HS-5 (cell line): ENCODE measurements at places on chromosomes 2 and 18.

DNA sequence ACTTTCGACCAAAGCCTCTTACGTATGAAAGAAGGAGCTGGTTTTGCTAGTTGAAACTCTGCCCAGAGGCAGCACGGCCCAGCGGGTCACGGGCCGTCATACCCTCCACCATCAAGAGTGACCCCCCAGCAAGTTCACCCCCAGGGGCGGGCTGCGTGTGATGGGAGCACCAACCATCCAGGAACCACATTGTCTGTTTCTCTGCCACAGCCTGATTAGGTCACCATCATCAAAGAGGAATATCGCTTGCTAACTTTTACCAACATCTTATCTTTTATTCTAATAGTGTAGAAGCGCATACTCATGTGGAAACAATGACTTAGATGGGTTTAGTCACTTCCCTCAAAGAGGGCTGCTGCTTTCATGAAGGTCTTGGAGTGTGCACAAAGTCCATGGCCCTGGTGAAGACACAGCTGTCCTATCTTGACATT lies 116.6 kb upstream of the SMIM21 start:
- DNase-seq = no peak

DNA sequence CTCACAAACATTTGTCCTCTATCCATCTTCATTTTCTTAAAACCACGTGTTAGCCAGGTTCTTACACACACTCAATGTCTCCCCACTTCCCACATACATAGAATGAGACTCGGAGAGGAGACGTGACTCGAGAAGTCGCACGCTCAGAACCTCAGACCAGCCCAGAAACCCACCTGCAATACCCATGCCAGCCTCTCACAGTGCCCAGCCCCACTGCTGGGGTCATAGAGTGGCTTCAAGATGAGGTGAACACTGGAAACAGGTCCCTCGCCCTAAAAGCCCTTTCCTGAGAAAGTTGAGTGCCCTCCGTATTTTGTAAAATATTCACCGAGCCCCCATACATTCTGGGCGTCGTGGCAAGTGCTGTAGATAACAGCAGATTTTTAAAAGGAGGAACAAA lies 487.4 kb downstream of the EIPR1 start:
- no peak for DNase-seq

DNA sequence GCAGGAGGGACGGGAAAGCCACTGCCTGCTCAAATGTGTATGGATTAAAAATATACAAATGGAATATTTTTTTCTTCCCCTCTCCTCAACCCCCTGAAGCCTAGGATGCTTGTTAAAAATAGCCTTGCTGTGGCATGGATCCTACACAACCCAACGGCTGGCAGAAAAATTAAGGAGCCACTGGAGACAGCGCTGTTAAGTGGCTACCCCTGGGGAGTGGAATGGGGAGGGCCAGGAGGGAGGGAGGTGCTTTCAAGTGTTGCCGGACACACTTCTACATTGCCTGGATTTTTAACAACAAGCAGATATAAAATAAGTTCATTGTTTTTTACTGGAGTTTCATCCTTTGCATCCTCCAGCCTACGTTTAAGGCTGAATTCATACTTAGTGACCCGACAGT lies 66.6 kb downstream of the ZBTB7C start:
- no peak for DNase-seq

DNA sequence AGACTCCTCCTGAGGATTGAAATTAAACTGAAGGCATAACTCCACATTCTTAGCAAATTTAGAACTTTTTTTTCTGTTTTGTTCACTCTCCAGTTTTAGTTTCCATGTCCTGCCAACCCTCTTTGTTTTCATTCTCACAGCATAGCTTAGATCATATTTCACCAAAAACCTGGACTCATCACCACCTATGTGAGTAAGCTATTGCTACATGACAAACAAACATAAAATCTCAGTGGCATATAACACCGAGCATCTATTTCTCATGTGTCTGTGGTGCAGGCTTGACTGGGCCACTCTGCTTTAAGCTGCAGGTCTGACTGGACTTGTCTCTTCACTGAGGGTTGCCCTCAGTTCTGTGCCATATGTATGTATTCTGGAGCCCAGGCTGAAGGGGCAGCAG lies 385.2 kb downstream of the ARHGAP15 start:
- no peak for DNase-seq

GRCh38 chr2:136858656-136859055 lies 93.3 kb downstream of the THSD7B start:
- DNase-seq = no peak

GRCh38 chr2:181790716-181791649 lies 100.5 kb upstream of the ITPRID2 start:
- peak; percentile 99 for DNase-seq

DNA sequence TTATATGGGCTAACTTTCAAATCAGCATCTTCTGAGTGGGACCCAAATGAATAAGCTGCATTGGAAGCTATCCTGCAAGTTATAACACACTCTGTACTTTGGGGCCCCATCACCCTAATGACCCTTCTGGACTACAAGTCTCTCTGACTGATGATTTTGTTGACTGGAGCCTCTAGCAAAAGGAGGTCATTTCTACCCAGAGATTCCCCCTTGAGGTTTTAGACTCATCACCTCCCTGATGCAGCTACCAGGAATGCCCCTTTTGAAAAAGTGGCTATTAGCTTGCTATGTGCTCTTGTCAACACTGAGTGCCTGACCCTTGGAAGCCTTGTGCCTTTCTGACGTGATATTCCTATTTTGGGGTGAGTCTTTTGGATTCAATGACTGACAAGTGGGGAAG lies 54.5 kb upstream of the NEMP2 start:
- DNase-seq = no peak

- no peak for DNase-seq
Observed at GRCh38 chr2:212540341-212540740, 1.7 kb upstream of the ERBB4 start.

GRCh38 chr2:45855374-45855773 lies 203.9 kb downstream of the PRKCE start:
- no peak for DNase-seq

DNA sequence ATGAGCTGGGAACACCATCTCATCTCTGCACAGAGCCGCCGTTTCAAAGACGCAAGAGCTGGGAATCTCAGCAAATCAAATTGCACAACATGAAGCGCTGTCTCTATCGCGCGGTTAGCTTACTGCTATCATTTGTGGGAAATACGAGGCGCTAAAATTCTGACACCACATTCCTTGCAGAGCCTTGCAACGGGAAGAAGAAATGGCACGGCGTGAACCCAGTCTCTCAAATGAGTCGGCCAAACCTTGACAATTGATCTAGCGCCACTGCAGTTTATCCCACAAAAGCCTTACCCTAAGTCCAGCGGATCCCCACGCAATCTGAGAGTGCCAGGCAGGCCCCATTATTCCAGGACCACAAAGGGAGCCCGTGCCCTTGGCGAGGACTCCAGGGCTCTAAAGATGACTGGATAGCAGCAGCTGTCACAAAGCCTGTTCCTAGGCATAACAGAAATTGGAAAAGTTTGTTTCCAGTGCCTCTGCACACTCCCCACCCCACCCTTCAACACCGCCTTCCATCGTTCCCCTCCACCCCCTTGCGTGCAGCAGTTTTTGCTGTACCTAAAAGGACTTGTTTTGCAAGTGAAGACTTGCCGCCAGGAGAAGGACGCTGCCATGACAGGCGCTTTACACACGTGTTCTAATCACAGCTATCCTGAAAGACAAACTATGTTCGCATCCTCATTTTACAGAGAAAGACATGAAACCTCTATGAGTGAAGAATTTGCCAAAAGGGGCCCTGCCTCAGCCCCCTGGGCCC lies 252.4 kb downstream of the EIPR1 start:
- no peak for DNase-seq

DNA sequence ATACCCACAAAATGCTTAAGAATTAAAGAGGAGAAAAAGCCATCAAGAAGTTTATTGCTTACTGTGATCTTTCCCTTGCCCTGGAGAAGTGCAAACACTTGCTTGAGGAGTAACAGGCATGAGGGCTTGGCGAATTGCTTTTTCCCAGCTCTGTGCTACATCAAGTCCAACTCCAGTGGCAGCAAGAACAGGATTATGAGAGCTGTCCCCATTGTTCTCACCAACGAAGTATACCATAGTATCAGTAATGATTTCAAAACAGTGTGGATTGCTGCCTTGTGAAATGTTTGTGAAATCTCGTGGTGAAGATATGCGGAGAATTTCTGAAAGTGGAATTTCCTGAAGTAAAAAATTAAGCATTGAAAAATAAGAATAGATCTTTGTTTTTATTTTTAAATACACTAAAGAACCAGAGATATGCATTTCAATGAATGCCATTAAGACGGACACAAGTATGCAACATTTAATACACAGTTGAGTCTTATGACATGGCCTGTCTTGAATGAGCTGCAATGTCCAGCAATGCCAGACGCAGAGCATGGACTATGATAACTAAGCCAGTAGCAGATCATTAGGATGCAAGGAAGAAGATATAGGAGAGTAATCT lies 43.0 kb downstream of the NDUFAF7 start:
- DNase-seq = no peak

- DNase-seq = no peak
Observed at GRCh38 chr2:135997380-135997779, 12.0 kb upstream of the DARS1 start.

DNA sequence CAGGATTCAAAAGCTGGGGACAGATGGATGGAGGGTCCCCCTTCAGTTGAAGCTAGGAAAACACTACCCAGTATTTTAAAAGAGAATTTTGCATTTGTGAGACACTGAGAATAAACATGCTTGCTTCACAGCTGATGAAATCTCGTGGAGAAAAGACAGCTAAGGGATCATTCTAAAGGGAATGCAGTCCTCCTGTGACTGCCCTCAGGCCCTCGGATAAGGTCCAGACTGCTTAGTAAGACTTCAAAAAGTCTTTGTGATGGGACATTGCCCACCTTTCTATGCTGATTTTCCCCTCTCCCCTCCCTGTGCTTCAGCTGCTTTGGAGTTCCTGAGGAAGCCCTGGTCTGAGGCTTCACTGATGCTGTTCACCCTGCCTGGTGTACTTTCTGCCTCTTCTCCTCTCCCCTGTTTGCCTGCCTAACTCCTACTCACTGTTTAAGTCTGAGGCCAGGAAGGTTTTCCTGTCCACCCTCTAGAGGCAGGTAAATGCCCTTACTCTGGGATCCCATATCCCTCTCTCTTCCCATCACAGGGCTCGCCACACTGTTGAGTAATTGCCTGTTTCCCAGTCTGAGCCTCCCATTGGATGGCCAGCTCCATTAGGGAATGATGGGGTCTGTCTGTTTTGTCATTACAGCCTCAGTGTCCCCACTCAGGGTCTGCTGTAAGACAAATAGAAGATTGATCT lies 26.6 kb downstream of the POLE4 start:
- DNase-seq = no peak

DNA sequence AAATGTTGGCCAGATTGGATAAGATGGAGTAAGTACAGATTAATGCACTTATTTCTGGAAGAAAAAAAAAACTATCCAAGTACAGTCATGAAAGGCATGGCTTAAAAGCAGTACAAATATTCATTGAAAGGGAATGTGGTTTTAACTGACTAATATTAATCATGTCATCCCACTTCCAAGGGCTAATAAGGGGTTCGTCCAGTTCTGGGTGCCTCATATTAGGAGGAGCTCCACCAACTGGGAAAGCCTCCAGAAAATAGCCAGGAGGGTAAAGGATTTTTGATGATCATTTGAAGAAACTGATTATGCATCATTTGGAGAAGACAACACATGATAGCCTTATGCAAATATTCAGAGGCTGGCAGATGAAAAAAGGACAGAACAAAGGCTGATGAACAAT lies 115.2 kb upstream of the ARL5A start:
- no peak for DNase-seq

DNA sequence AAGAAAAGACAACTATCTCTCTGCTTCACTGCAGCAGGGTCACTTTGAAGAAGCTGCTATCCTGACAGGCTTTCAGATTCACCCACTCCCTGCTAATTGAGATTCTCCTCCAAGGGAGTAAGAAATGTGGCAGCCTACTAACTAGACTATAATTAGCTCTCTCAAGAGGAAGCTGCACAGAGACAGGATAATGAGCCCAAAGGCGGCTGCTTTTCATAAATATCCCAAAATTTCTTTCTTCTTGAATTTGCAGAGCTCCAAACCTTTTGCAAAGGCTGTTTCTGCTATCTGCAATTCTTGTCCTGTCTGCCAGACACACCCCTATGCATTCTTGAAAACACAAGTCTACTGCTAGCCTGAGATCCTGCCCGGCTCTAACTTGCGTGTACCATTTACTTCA lies 54.0 kb upstream of the RNU4ATAC start:
- no peak for DNase-seq

DNA sequence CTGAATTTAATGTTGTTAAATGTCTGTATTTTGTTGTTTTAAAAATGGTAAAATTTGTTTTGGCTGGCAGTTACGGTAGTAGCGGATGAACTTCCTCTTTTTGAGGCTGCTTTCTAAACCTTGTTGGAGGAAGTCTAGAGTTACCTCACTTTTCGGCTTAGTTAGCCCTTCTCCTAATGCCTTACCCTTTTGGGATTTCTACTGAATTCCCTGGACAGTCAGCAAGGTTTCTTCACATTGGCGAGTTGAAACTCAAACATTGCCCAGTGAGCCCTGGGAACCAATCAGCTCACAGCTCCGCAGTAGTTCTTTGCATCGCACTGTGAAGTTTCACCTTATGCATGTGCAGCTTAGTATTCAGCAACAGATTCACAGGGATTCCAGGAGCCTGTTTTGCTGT lies 55.2 kb downstream of the TMEM247 start:
- DNase-seq = no peak

DNA sequence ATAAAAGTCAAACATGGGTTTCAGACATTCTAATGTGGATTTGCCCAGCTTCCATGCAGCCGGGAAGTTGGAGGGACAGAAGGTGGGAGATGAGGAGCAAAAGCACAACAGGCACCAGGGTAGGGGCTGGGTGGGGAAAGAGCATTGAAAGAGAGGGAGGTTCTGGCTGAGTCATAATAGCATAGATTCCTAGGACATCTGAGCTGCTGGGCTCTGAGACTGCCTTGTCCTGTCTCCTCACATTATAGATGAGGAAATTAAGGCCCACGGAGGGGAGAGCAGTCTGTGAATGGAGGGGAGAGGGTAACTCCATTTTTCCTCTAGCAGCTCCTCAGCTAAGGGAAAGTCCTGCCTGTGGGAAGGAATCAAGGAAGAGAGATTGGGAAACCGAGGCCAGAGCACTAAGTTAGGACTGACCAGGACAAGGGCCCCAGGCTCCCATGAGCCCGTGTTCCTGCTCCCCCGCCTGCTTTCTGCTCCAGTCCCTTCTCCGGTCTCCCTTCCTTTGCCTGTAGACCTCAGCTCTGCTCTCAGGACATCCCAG lies 26.2 kb downstream of the SH2D6 start:
- no peak for DNase-seq

- no peak for DNase-seq
Observed at GRCh38 chr2:143994961-143995360, 525.0 kb downstream of the ZEB2 start.

- no peak for DNase-seq
Observed at GRCh38 chr2:7009207-7009911, 92.1 kb downstream of the RNF144A start.

GRCh38 chr18:32301976-32302743 lies 112.3 kb downstream of the MEP1B start:
- DNase-seq = peak; percentile 50

- no peak for DNase-seq
Observed at GRCh38 chr2:95122197-95122551, 566 bp upstream of the MRPS5 start.

- DNase-seq = no peak
Observed at GRCh38 chr2:162343492-162343823, 474 bp upstream of the GCA start.

- no peak for DNase-seq
Observed at GRCh38 chr2:70073493-70073892, 13.8 kb upstream of the PCBP1 start.
